ENCODE measurements at places on chromosomes 7 and 10. TPM values are rescaled to one million over a fixed set of nuclear protein-coding genes. Genes with fewer than 3 reads are reported as not detected.

- no peaks in the 10 kb centered on the region for H3K4me1 ChIP-seq
- DNase-seq = peak; percentile 57
- H3K4me3 ChIP-seq = no peak overlapping the region
- no peaks in the 10 kb centered on the region for H3K27me3 ChIP-seq
Observed at GRCh38 chr7:116446212-116446855, 53.2 kb upstream of the CAV2 start.

- no peak for DNase-seq
- no peaks in the 10 kb centered on the region for H3K36me3 ChIP-seq
- no peak overlapping the region for H3K4me3 ChIP-seq
- H3K27me3 ChIP-seq = no peaks in the 10 kb centered on the region
Observed at GRCh38 chr10:88672041-88672440, 7.8 kb downstream of the LIPF start.

DNA sequence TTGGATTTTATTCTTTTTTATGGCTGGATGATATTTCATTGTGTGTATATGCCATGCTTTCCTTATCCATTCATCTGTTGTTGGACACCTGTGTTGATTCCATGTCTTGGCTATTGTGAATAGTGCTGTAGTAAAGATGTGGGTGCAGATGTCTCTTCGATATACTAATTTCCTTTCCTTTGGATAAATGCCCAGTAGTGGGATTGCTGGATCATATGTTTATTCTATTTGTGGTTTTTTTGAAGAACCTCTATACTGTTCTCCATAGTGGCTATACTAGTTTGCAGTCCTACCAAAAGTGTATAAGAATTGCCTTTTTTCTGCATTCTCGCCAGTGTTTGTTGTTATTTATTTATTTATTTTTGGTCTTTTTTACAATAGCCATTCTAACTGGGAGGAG lies 159.8 kb downstream of the WNT2 start:
- DNase-seq = no peak
- no peak overlapping the region for H3K27ac ChIP-seq
- peaks cover 7% of the 10 kb centered on the region for H3K4me1 ChIP-seq
- no peaks in the 10 kb centered on the region for H3K27me3 ChIP-seq
- no peaks in the 10 kb centered on the region for H3K36me3 ChIP-seq

GRCh38 chr7:41912426-41912825 lies 209.5 kb upstream of the INHBA start:
- H3K27ac ChIP-seq = no peak overlapping the region
- H3K4me3 ChIP-seq = no peak overlapping the region
- no peaks in the 10 kb centered on the region for H3K4me1 ChIP-seq
- no peaks in the 10 kb centered on the region for H3K36me3 ChIP-seq

DNA sequence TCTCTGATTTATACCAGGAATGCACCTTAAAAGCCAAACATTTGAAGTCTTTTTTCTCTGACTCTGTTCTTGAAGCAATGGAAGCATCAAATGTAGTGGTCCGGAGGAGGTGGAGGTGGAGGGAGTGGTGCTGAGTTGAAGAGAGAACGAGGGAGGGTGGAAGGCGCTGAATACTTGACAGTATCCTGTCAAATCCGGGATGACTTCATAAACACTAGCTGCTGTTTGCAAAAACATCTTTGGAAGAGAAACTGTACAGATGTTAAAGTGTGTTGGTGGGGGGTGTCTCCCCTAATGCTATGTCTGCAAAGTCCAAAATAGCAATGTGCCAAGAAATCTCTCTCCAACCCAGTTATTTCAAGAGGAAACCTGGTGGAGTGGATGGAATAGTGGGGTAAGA lies 328.5 kb upstream of the AUTS2 start:
- H3K36me3 ChIP-seq = no peaks in the 10 kb centered on the region
- no peaks in the 10 kb centered on the region for H3K4me1 ChIP-seq
- H3K27me3 ChIP-seq = no peaks in the 10 kb centered on the region
- DNase-seq = no peak
- no peak overlapping the region for H3K4me3 ChIP-seq
- no peak overlapping the region for H3K27ac ChIP-seq

- no peaks in the 10 kb centered on the region for H3K4me1 ChIP-seq
- no peak overlapping the region for H3K4me3 ChIP-seq
- no peak for DNase-seq
- H3K27me3 ChIP-seq = no peaks in the 10 kb centered on the region
- no peaks in the 10 kb centered on the region for H3K36me3 ChIP-seq
- no peak overlapping the region for H3K27ac ChIP-seq
Observed at GRCh38 chr10:28949005-28950004, 272.0 kb downstream of the BAMBI start.

DNA sequence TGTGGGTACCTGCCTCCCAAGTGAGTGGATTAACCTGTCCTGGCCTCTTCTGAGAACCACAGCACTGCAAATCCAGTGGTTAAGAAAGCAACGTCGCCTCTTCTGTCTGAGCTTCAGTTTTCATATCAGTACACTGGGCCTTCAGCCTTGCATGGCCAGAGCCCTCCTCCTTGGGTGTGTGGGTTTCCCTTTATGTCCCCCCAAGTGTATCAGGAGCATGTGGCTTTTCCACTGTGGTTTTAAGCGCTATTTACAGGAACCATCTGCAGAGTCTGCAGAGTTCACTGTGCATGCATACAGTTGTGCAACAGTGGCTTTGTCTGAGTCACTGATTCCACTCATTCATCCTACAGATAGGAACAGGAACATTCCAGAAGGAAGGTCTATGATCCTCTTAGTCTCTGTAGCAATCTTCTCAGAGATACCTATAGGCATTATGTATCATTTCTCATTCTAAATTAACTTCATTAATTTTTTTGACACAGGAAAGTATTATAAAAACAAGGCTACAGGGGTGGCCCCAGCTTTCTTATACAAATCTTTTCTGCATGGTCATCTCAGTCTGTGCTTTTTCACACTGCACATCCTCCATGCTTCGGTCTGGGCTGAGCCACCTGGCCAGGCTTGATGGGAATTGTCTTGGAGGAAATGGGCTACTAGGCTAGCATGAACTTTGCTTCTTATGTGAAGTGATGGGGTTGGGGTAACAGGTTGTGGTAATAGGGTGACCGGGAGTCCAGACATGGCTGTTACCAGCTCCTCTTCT lies 17.1 kb downstream of the MBL2 start:
- H3K4me1 ChIP-seq = no peaks in the 10 kb centered on the region
- H3K27me3 ChIP-seq = no peaks in the 10 kb centered on the region
- H3K27ac ChIP-seq = no peak overlapping the region
- DNase-seq = no peak
- no peak overlapping the region for H3K4me3 ChIP-seq
- H3K36me3 ChIP-seq = no peaks in the 10 kb centered on the region

DNA sequence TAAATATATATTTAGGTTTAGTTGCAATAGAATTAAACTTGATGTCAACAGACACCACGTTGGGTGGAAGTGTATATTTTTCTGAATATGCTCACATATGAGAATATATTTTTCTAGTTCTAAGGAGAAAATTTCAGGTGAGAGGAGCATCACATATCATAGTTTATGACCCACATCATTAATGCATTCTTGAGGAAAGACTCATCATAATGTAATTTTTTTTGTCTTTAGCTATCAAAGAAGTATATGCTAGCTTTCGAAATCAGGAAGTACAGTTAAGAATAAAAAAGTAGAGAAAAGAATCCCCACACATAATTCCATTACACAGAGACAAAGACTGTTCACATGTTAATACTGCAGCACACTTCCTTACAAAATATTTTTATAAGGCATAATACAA lies 30.4 kb downstream of the A1CF start:
- H3K4me1 ChIP-seq = no peaks in the 10 kb centered on the region
- DNase-seq = no peak
- H3K27me3 ChIP-seq = no peaks in the 10 kb centered on the region
- no peaks in the 10 kb centered on the region for H3K36me3 ChIP-seq
- H3K27ac ChIP-seq = no peak overlapping the region

- H3K4me3 ChIP-seq = peak within 1 kb of the TSS; percentile 56
- peak within 1 kb of the TSS; percentile 58 for H3K27ac ChIP-seq
- H3K36me3 ChIP-seq = no peaks in the 10 kb centered on the region
- H3K4me1 ChIP-seq = peaks cover 30% of the 10 kb centered on the region
- peak; percentile 86 for DNase-seq
Observed at GRCh38 chr7:45920502-45921380, at the start of gene IGFBP3. TSS of gene IGFBP3 (minus strand) at chr7:45921272. CDS start at chr7:45921140, 132 bp downstream.

GRCh38 chr10:84659497-84660439 lies 331.4 kb downstream of the CCSER2 start:
- H3K27me3 ChIP-seq = no peaks in the 10 kb centered on the region
- H3K27ac ChIP-seq = no peak overlapping the region
- DNase-seq = peak; percentile 7
- no peaks in the 10 kb centered on the region for H3K36me3 ChIP-seq
- no peaks in the 10 kb centered on the region for H3K4me1 ChIP-seq
- no peak overlapping the region for H3K4me3 ChIP-seq

DNA sequence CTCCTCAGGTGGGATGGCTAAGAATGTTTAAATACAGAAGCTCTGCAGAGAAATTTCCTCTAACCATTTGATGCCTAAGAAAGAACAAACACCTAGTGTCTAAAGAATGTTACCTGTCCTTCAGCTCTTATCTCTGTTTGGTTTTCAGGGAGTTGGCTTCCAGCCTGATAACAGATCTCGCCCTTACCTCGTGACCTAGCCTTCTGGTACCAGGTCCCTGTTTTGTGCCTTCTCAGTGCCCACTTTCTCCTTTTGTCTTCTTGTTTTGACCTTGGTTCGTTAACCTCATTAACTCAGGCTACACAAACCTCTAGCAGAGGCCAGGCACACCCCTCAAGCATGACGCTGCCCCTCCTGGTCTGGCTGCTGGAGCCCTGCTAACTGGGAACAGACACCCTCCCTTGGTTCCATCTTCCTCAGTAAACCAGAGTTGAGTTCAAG lies 16.1 kb upstream of the RAB11FIP2 start:
- H3K4me1 ChIP-seq = no peaks in the 10 kb centered on the region
- DNase-seq = peak; percentile 41
- H3K27me3 ChIP-seq = no peaks in the 10 kb centered on the region
- H3K36me3 ChIP-seq = no peaks in the 10 kb centered on the region

DNA sequence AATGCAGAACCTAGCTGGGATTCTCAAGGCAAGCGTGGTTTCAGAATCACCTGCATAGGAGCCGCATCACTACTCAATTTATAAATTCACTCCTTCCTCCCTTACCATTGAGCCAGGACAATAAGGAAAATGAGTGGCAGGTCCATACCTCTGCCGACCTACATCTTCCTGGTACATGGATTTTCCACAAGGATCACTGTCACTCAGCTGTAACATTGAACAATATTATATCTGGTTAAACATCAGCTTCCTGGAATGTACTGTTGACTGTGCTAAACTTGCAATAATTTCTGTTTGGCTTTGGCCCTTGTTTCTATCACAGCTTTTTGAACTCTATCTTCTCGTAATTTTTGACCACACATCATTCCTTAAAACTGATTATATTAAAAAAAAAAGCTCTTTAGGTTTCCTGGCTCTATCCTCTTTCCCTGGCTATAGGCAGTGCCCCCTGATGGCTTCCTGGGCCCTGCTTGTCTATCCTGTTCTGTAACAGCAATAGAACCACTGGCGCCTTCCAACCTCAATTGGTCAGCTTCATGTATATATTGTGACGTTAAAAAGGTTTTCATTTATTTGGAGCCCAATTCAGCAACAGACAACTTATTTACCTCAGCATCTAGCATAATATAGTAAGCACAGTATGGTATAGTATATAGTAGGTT lies 59.2 kb downstream of the RNLS start:
- no peak for DNase-seq
- H3K4me1 ChIP-seq = no peaks in the 10 kb centered on the region
- H3K27ac ChIP-seq = no peak overlapping the region
- H3K27me3 ChIP-seq = no peaks in the 10 kb centered on the region

DNA sequence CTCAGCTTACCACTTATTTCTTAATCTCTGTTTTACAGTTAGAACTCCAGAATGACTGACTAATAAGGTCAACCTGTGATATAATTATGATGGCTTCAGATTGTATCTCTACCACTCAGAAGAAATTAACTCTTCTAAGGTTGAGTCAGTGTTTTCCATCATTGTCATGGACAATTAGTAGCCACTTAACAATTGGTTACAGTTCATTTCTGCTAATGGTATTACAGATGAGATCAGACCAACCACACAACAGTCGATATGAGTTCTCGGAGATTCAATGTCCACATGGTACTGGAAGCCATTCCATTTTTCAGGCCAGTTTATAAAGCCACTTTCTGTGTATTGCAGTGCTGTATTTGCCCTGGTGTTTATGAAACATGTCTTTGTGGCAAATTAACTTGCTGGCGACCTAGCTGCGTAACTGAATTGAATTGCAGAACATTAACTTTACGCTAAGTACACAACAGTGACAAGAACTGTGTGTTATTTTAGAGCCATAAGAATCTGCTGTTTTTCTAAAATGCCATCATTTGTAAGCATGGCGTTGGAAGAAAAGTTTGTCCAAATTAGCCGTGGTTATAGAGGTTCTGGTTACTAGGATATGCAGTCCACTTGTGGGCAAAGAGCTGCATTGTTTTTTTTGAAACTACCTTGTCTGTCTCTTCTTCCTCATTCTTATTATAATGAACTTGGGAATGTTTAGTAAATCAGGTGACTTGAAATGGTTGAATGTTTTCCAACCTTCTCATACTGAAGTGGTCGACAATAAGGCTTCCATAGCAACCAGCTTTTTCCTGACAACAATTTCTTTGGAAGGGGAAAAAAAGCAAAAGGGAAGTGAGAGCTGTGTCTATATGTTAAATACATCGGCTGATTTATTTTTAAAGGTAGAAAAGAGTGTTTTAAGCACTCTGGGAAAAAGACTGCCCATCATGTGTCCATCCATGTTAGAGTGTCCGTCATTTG lies 76.4 kb downstream of the CELF2 start:
- no peaks in the 10 kb centered on the region for H3K4me1 ChIP-seq
- no peak overlapping the region for H3K27ac ChIP-seq
- no peaks in the 10 kb centered on the region for H3K27me3 ChIP-seq
- no peak for DNase-seq
- no peaks in the 10 kb centered on the region for H3K36me3 ChIP-seq

DNA sequence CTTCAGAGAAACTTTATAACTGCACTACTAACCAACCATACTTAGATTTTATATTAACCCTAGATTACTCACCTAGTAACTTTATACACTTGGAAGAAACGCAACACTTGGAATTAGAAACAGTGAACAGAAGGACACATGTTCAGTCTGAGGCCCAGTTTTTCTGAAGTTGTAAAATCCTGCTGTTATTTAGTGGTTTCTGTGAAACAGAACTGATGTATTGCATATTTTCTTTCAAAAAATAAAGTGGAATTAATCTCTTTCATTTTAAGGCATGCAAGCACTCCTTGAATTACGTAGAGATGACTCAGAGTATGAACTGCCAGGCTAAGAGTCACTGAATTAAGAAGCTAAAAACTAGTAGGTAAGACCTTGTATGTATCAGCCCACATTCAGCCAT lies 215.8 kb downstream of the SKAP2 start:
- DNase-seq = no peak
- no peak overlapping the region for H3K27ac ChIP-seq
- H3K4me3 ChIP-seq = no peak overlapping the region
- no peaks in the 10 kb centered on the region for H3K27me3 ChIP-seq
- no peaks in the 10 kb centered on the region for H3K4me1 ChIP-seq

- no peaks in the 10 kb centered on the region for H3K36me3 ChIP-seq
- DNase-seq = no peak
- H3K4me1 ChIP-seq = no peaks in the 10 kb centered on the region
Observed at GRCh38 chr7:132002343-132002968, 446.0 kb upstream of the PODXL start.

CALHM1 gene
- total RNA-seq = not detected

CRYGN gene
- not detected for total RNA-seq

CALML5 gene
- total RNA-seq = not detected

OPN1SW gene
- total RNA-seq = not detected

CPA4 gene
- not detected for total RNA-seq

RSPH10B2 gene
- not detected for total RNA-seq

THNSL1 gene
- total RNA-seq = under 0.01 TPM

IKZF1 gene
- total RNA-seq = 13.0 TPM

NEUROG3 gene
- not detected for total RNA-seq

RFC2 gene
- 7.7 TPM for total RNA-seq

Measured in stomach (tissue), 19 donors.